Upper lobe of left lung (tissue), 6 donors: ENCODE measurements at places on chromosomes 7 and 10.
A peak's percentile ranks its signal among the peaks of the same experiment; 100 is the strongest.

- no peak for DNase-seq
These were observed 47.0 kb downstream of the SPAM1 start for GRCh38 chr7:123972045-123972444.

DNA sequence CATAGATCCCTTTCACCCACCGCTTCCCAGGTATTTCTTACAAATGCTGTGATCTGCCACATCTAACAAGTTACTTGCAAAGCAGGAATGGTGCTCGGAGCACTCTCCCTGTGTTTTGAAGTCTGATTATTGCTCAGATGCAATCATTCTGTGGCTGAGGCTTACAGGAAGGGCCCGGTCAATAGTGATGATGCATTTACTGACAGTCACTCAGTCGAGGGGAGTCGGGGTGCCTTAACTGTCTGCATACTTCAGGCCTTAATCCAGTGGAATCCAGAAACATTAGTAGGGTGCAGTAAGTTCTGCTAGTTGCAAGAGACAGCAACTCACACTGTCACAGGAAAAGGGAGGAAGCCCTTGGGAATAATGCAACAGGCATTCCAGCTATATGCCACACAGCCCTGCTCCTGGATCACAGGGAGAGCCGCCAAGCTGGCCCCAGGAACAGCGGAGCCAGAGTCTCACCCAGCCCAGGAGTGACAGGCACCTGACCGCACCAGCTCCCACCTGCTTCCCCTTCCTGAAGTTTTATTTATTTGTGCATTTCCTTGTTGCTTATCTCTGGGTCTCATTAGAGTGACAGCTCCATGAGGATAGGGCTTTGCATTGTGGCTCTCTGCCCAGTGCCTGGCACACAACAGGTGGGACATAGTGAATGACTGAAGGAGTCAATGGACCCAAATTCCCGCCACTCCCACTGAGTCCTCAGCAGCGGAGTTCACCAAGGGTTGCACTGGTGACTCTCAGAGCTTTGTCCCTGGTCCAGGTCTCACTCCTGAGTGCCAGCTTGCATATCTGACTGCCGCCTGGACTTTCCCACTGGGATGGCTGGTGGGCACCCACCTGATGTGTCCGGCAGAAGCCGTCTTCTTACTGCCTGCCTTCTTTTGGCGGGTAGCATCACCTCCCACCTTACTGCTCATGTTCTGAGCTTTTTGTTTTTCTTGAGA lies 212.5 kb upstream of the SH2B2 start:
- DNase-seq = no peak

DNA sequence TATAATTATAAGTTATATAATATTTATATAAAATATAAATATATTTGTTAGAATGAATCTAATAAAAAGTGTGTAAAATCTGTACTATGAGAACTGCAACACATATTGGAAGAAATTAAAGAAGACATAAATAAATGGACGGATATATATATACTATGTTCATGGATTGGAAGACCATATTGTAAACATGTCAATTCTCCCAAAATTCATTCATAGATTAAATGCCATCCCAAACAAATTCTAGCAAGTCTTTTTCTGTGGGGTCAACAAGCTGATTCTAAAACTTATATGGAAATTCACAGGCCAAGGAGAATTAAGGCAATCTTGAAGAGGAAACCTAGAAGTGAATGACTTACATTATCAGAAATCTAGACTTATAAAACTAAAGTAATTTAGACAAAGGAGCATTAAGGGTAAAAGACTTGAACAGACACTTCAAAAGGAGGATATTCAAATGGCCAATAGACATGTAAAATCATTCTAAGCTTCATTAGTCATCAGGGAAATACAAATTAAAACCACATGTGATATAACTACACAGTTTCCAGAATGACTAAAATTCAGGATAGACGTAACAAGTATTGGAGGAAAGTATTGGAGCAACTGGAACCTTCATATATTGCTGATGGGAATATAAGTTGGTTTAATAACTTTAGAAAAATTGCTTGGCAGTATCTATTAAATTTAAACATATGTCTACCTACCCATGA lies 225.9 kb downstream of the EMX2 start:
- DNase-seq = no peak

- DNase-seq = no peak
These were observed 102.0 kb upstream of the INSYN2A start for GRCh38 chr10:127298381-127298780.

GRCh38 chr10:88920198-88920597 lies 32.4 kb downstream of the ACTA2 start:
- no peak for DNase-seq

DNA sequence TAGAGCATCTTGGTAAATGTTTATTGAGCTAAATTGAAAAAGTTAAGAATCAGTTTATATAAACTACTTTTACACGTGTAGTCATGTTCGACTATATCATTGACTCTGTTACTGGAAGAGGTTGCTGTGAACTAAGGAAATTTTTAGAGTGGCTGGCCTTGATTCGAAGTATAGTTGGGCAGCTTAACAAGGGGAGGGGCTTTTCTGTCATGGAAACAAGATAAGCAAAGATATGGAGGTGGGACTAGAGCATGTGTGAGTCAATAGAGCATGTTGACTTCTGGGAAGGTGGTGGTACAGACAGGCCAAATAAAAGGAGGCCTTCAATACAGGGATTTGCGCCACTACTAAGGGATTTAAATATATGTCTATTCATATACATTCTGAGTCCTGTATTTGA lies 7.6 kb downstream of the ATP5F1C start:
- DNase-seq = no peak

DNA sequence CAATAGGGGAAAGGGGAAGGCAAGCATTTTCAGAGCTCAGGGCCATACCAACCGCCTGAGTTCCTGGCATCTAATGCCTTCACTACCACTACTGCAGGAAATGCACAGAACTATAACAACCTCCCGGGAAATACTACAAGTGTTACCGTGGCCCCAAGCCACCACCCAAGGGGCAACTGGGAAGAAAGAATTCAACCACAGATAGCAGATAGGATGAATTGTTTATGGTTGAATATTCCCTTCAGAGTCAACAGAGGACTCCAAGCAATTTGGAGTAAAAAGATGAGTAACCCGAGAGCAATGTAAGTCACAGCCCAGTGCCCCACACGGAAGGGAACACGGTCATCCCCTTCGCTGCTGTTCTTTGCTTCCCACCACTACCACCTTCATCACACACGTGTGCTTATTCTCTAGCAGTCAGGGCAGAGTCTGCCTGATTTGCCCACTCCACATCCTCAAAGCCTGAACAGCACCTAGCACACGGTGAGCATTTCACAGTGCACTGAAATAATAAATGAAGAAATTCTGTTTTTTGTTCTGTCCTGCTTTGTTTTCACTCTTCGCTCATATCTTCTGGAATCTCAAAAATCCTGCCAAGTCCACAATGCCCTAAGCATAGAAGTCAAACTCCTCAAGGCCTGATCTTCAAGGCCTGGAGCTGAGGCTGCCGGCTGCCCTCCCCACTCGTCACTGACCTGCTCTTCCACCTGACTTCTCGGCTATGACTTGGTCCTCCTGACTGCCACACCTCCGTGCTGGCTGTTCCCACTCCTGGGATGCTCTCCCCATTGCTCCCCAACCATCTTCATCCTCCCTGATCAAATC lies 221.1 kb downstream of the KCNMA1 start:
- DNase-seq = no peak

- no peak for DNase-seq
These were observed 23.0 kb downstream of the MPP7 start for GRCh38 chr10:28279878-28280277.

- no peak for DNase-seq
These were observed 144.3 kb downstream of the KIF20B start for GRCh38 chr10:89845541-89846280.

DNA sequence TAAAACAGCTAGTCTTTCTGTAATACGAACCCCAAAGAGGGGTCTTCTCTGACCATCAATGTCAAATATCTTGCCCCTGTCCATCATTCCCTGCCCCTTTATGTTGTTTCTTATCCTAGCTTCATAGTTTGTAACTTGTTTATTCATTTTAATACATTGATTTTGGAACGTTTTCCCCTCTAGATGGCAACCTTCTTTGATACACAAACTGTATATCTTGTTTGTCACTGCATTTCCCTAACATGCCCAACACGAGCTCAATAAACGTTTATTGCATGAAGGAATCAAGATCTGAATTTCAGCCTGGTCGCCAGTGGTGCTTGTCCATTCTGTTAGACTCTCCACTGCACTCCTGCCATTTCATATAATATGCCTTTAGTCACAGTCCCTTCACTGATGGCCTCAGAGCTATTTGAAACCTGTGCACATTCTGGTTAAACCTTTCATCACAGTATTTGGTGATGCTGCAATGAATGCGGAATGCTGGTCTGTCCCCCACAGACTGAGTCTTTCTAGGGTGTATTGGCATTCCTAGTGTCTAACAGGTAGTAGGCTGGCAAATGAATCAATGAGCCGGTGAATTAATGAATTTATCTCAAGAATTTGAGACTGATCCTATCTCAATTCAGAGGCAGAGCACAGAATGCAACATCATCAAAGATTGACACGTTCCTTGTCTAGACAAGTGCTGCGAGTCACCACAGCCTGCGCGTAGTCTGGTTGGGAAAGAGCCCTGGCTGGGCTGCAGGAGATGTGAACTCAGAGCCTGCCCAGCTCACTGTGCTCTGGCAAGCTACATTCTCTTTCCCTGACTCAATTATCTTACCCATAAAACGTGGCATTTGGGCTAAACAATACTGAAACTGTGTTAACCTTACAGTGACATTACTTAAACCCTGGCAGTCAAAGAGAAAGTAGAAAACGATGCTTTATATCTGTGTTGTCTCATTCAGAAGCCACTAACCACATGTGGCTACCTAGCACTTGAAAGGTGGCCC lies 55.2 kb upstream of the FRMD4A start:
- no peak for DNase-seq

- DNase-seq = peak; percentile 56
These were observed 71.4 kb downstream of the AHR start for GRCh38 chr7:17369691-17370426.

DNA sequence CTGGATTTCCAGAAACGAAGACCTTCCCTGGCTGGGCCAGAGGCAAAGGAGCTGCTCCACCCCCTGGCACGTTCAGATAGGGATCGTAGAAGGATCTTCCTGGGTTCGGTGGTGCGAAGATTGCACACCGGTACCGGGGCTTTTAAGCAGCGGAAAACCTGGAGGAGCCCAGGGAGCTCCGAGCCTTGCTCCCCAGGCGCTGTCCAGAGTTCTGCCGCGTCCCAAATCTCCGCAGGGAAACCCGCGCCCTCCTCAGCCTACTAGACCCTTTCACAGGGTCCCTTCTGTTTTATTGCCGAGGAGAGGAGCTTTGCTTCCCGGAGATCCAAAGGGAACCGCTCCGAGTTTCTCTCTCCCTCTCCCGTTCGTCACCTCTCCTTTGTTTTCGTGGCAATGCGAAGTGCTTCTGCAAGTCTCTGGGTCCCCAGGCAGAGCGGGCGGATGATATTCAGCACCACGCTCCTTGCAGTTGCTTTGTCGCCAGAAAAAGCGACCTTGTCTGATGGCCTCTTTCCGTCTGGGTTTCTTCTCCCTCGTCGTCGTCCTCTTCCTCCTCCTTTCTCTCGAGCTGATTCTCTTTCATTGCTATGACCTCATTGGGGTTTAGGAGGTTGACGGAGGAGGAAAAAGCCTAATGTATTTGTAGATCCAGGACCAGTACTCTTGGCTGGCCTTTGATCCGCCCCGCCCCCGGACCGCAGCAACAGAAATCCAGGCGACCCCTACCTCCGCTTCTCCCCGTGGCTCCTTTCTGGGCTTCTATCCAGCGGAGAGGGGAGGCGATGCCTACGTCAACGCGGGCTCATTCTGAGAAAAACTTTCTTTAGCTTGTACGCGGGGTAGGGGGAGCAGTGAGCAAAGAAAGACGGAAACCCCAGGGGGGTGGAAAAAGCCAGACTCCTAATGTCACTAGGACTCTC lies at the start of gene TMEM196:
TMEM196 (minus strand) TSS at position 777 of the 920 bp plus-strand sequence. CDS start 921 bp downstream, outside the sequence.
- DNase-seq = peak; percentile 41

- no peak for DNase-seq
These were observed 438.1 kb downstream of the SUGCT start for GRCh38 chr7:40572810-40573465.

DNA sequence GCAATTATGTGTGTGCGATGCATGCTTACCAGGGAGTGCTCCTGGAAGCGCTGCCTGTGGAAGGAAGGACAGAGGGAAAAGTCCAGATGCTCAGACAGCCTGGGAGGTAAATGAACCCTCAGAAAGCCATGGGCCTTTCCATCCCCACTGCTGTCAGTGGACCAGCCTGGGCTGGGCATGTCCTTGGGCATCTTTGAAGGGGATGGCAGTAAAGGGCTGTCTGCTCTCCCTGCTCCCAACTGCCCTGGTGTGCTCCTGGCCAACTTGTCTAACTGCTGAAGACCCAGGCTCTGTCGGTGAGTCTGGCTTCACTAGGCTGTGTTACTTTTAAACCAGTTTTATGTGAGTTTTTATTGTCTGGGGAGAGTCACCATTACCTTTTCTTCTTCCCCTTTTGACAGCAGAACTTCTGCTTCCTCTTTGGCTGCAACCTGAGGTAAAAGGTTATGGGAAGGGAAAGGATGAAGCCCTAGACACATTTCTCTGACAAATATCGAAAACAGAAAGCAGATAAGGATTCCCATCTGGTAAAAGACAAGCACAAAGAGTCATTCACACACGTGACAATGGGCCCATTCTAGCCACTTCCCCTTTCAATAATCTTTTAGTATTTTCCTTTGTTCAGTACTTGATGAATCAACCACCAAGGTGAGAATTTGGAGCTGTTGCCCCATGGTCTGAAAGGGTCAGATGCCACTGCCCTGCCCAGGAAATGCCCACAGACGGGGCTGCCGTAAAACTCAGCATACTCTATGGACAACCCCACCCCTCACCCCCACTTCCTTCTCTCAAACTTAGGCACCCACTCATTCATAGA lies 27.6 kb upstream of the PIK3AP1 start:
- no peak for DNase-seq

- no peak for DNase-seq
These were observed 285.2 kb downstream of the DNAJB6 start for GRCh38 chr7:157622000-157622399.

DNA sequence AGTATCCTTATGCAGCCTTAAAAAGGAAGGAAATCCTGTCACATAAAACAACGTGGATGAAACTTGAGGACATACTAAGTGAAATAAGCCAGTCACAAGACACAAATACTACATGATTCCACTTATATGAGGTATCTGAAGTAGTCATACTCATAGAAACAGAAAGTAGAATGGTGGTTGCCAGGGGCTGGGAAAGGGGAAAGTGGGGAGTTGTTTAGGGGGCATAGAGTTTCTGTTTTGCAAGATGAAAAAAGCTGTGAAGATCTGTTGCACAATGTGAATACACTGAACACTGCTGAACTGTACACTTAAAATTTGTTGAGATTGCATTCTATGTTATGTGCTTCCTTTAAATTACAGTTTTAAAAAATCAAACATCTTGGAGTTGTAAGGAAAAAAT lies 2.9 kb downstream of the NUP205 start:
- no peak for DNase-seq
